ENCODE measurements at places on chromosomes 6 and 20. TPM values are rescaled to one million over a fixed set of nuclear protein-coding genes. Genes with fewer than 3 reads are reported as not detected.
A peak's percentile ranks its signal among the peaks of the same experiment; 100 is the strongest.

The LCA5 gene
- polyA plus RNA-seq, result 5.4 TPM

GRCh38 chr20:6786548-6786947 lies 19.1 kb downstream of the BMP2 start:
- DNase-seq, result no peak

GRCh38 chr20:57236813-57237584 lies 29.4 kb downstream of the BMP7 start:
- no peak for DNase-seq

DNA sequence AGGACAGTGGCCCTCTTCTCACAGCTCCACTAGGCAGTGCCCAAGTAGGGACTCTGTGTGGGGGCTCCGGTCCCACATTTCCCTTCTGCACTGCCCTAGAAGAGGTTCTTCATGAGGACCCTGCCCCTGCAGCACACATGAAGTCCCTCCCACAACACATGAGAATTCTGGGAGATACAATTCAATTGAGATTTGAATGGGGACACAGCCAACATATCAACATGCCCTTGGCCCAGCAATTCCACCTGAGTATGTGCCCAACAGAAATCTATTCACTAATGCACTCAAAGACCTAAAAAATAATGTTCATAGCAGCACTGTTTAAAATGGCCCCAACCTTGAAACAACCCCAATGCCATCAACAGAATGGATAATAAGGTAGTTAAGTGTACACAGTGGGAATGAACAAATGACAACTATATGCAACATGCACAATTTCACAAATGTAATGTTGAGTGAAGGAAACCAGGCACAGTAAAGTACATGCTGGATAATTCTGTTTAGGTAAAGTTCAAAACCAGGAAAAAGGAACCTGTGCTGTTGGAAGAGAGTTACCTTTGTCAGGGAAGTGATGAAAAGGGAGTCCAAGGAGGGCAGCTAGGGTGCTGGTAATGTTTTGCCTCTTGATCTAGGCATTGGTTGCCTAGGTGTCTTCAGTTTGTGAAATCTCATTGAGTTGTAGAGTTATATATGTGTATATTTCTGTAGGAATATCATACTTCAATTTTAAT lies 16.1 kb downstream of the ISM1 start:
- DNase-seq, result no peak

The TSPO2 gene
- polyA plus RNA-seq, result 0.67 TPM

GRCh38 chr6:122494665-122495272 lies 23.2 kb upstream of the SERINC1 start:
- DNase-seq, result no peak

DNA sequence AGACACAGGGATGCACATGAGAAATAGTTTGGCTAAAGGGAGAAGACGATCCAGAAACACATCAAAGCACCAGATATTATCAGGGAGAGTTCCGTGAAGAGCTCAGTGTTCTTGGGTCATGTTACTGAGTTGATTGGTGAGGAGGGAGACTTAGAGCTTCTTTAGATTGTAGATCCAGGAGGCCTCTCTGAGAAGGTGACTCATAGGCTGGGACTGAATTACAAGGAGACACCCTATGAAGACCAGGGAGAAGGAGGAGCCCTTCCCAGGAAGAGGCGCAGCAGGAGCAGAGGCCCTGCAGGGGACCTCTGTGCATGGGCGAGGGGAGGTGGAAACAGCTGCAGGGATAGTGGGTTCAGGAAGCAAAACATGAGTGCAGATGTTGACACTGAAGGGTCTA lies 196.5 kb downstream of the SLC24A3 start:
- DNase-seq, result no peak

DNA sequence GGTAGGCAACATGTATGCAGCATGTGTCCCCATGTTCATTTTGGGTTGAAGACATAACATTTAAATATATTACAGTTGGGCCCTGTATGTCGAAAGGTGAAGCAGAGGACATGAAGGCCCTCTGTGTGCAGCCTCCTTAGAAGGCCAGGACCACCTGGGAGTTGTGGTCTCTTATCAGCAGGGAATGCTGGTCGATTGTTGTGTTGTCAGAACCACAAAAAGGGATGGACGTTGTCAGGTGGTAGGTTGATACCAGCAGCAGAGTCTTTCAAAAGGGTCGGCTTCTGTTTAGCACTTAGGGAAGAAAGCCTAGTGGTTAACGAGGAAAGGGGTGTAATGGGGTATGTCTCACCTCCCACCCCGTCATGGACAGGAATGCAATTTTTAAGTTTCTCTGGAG lies 67.3 kb upstream of the SLC22A1 start:
- no peak for DNase-seq

DNA sequence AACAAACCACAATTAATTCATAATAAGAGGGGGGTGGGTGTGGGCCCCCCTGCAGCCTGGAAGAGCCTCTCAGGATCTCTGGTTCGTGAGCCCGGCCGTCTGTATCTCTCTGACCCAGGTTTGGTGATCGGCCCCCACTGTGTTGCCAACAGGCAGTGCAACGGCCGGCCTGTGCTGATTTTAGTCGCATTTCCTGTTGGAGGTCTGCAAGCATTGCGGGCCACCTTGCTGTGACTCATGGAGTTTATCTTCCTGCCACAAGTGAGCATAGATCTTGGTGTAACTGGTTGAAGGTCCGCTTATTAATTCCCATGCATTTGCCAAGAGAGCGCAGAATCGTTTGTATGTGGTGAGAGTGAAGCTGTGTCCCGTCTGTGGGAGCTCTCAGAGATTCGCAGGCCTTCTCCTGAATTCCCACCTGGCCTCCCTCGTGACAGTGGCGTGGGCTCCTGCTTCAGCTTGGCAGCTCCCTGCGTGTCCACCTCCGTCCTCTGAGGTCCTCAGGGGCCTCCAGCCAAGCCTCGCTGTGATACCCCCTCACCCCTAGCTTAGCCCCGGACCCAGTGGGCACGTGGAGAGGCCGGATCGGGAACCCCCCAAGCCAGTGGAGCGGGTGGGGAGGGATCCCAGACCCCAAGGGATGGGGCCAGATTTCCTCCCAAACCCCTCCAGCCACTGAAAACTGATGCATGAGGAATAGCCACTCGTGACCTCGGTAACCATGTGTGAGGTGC lies 269.8 kb downstream of the CDH4 start:
- no peak for DNase-seq

The AK9 gene
- 4.7 TPM for polyA plus RNA-seq

DNA sequence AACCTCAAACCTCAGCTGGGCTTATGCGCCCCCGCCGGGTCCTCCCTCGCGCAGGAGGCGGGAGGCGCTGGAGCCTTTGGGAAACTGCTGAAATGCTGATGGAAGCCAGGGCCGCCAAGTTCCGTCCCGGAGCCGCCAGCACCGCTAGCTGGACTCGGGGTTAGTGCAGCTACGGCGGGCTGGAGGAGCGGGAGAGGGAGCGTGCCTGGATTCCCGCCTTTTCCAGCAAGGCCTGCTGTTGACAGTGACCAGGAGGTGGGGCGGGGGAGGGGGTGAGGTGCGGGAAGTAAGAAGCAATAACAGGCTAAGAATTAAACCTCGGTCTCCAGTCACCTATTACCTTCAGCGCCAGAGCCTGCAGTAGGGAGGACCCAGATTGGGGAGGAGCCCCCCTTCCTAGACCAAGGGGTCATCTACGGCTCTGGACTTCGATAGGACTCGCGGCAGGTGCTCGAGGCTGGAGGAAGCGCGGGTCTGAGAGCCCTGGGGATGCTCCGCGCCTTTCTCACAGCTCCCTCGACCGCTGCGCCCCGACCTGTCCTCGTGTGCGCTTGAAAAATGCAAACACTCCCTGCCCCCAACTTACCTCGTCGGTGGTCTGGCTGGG lies 20.5 kb downstream of the COL9A1 start:
- DNase-seq, result peak; percentile 31

The MRPS10 gene
- polyA plus RNA-seq, result 29.4 TPM

The PSMB8 gene
- 13.5 TPM for polyA plus RNA-seq

DNA sequence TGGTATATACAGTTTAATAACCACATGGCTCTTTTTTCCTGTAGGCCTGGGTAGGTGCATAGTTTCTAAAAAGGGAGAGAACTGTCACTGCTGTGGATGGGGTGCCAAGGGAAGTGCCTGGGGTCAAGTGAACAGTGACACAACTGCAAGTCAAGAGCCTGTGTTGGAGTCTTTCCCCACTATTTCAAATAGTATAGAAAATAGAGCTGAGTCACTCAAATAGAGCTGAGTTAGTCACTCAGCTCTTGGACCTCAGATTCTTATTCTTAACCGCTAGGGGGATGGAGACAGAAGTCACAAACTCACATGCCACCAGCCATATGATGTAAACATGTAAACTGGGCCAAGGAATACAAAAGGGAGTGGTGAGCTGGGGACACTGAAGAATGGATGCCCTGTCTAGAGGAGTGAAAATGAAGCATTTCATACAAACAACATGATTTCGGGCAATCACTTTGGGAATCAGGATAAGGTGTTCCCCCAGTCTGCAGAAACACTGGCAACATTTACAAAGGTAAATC lies 2.1 kb downstream of the NQO2 start:
- DNase-seq, result peak; percentile 45
